ENCODE measurements at places on chromosomes 2 and 18.

GRCh38 chr2:34736482-34736881, 1137.4 kb upstream of the FAM98A start:
- no peak for DNase-seq

DNA sequence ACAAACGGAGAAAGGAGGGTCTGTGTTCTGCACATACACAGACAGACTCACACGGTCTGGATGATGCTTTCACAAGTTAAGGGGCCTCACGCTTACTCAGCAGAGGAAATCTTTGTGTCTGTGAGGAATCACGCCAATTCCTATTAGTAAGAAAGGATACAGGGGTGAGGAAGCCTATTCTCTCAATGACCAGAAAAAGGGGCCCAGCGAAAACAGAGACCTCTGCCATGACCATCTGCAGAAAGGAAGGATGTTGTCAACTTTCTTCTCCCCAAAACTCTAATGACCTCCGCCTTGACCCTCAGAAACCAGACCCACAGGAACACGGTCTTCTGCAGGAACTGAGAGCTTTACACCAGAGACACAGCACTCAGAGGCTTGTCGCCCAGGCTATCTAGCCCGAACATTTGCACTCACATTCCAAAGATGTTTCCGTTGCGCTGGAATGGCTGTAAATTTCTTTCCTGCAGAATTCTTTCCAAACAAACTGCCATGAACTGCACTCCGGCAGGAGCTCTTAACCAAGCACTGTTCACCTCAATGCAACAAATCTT, 186.3 kb downstream of the TCF4 start:
- DNase-seq = no peak

- DNase-seq = no peak
These were observed 335.3 kb downstream of the TNS1 start for GRCh38 chr2:217667512-217667911.

DNA sequence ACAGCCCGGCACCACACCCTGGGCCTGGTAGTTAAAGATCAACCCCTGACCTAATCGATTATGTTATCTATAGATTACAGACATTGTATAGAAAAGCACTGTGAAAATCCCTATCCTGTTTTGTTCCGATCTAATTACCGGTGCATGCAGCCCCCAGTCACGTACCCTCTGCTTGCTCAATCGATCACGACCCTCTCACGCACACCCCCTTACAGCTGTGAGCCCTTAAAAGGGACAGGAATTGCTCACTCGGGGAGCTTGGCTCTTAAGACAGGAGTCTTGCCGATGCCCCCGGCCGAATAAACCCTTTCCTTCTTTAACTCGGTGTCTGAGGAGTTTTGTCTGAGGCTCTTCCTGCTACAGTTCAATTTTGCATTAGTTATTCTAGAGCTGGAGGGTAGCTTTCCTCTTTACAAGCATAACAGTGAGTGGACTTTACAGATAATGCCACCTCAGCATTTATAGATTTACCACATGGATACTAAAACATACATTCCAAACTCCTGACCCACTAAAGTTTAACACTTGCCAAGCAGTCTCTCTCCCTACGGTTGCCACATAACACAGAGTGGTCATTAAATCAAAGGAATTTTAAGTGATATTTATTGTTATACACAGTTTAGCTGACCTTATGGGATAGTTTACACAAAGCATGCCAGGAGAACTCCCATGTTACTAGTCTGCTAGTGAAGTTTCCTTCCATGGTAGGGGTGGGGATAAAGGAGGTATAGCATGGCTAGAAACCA, 101.0 kb downstream of the EVA1A start:
- DNase-seq = no peak

DNA sequence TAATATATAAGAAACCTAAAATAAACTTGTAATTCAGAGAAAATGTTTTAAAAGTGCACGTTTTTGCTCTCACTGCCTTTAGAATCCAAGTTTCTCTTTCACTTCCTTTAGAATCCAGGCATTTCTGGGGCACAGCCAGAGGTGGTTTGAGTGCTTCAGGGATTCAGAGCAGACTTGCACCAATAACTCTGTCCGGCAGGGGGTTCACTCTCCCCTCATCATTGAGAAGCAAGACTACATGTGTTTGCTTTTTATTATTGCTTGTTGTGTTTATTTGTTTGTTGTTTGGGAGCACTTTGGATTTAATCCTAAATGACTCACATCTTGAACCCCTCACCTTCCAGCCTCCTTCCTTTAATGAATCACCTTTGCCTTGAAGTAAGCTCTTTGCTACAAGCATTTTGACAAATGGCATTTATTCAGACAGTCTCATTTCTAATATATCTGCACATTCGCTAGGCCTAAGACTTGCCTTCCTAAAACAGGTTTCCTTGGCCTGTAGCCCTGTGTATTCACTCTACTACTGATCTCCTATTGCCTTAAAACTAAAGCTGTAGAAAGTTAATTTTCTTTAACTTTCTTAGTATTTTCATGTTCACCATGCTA, 233.5 kb upstream of the ATP5MC3 start:
- no peak for DNase-seq

GRCh38 chr18:44732238-44732563, 51.5 kb downstream of the SETBP1 start:
- no peak for DNase-seq

GRCh38 chr2:42013409-42013808, 34.4 kb upstream of the PKDCC start:
- no peak for DNase-seq

DNA sequence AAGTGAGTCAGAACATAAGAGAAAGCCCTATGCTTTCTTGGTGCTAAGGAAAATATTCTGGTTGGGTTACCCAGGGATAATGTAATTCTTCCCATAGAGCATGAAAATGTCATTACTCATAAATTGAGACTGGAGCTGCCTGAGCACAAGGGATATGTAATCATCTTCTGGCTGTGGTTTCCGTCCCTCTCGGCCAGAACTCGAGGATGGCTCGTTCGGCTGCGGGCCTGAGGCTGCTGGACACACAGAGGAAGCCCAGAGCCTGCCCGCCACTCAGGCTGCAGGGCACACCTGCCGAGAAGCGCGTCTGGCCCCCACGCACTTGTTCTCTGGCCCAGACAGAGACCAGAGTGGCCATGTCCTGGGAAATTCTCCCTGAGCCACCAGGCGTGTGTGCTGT, 104.9 kb downstream of the ASAP2 start:
- no peak for DNase-seq

DNA sequence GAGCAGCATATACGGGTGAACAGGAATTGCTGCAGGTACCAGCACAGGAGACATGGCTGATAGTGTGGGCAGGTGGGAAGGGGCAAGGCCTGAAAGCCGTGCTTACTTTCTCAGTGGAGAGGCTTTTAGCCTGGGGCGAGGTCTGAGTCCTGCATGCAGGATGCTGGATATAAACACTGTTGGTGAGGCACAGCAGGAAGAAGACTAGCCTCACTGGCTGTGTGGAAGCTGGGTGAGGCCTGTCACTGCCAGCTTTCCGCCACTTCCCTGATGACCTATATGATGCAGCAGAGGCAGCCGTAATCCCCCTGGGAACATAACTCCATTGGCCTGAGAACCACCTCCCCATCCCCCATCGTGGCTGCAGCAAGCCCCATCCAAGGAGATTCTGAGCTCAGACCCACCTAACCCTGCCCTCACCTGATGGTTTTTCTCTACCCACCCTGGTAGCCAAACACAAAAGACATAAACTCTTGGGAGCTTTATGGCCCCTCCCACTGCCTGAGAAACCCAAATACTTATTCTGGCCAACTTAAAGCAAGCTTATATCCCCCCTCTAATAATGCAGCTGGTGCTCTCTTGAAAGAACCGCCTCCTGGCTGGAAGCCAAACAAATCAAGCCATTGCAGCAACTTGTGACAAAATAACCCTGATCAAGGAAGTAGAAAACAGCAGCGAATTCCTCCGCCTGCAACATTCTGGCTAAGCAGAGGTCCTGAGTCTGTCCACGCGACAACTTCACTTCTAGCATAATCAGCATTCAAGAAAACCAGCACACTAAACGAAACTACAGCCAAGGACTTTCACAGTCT, 54.6 kb upstream of the DSC1 start:
- no peak for DNase-seq

DNA sequence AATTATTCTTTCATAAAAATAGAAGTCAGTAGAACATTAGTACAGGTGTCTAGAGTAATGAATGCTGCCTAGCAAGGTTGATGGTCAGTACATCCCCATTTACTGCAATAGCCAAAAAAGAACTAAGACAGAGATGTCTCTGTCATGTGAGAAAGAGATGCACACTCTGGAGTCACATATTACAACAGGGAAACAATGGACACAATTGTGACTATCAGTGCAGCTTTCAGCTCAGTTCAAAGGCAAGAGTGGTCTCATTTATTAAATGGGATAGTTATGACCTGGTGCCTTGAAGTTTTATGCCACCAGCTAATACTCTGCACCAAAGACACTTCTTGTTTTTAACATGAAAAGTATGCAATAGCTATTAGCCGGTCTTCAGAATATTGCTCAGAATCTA, 194.9 kb upstream of the CHAC2 start:
- DNase-seq = no peak

- DNase-seq = no peak
These were observed 147.3 kb upstream of the SPRED2 start for GRCh38 chr2:65579506-65580235.

- no peak for DNase-seq
These were observed 208.1 kb downstream of the MEMO1 start for GRCh38 chr2:31802711-31803110.

DNA sequence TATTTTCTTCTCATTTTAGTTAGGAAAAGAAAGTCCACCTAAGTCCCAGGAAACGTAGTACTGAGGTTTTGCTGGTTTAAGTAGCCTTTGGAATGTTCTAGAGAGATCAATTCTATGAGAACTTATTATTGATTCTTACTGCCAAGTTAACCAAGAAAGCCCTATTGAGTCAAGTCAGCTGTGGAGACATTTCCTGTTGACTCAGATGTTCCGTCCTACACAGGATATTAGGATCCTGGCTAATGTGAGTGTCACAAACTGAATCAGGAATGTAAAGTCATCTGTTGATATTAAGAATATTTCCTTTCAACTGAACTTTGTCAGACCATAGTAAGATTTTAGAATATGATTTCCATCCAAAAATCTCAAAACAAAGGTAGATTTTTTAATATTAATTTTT, 654.3 kb downstream of the LRRTM4 start:
- DNase-seq = no peak

- DNase-seq = no peak
These were observed 214.7 kb downstream of the CYP26B1 start for GRCh38 chr2:71932780-71933466.

- no peak for DNase-seq
These were observed 25.8 kb downstream of the LDAH start for GRCh38 chr2:20797096-20797495.

Data from activated CD8-positive, alpha-beta memory T cell treated with anti-CD3 and anti-CD28 coated beads for 1 hour (primary cell).